Endodermal cell (in vitro differentiated cells): ENCODE measurements at places on chromosomes 7 and 10. TPM values are rescaled to one million over a fixed set of nuclear protein-coding genes. Genes with fewer than 3 reads are reported as not detected.
A peak's percentile ranks its signal among the peaks of the same experiment; 100 is the strongest.

GRCh38 chr7:70585071-70585470 lies 546.9 kb upstream of the GALNT17 start:
- peak; percentile 85 for DNase-seq

DNA sequence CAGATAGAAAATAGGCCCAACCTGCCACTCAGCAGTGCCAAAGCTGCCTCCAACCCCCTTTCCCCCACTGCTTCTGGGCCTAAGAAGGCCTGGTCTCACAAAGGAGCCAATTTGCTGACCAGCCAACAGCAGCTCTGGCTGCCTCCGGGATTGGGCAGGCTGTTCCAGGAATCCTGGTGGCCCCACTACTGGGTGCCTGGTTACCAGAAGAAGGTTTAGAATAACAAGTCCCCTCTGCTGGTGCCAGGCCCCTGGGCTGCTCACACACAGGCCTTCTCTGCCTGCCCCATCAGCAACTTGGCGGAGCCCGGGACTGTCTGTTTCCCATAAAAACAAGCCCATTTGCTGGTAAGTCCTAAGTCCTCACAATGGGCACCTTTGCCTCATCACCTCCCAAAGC lies 1.2 kb downstream of the PHKG1 start:
- DNase-seq, result no peak

DNA sequence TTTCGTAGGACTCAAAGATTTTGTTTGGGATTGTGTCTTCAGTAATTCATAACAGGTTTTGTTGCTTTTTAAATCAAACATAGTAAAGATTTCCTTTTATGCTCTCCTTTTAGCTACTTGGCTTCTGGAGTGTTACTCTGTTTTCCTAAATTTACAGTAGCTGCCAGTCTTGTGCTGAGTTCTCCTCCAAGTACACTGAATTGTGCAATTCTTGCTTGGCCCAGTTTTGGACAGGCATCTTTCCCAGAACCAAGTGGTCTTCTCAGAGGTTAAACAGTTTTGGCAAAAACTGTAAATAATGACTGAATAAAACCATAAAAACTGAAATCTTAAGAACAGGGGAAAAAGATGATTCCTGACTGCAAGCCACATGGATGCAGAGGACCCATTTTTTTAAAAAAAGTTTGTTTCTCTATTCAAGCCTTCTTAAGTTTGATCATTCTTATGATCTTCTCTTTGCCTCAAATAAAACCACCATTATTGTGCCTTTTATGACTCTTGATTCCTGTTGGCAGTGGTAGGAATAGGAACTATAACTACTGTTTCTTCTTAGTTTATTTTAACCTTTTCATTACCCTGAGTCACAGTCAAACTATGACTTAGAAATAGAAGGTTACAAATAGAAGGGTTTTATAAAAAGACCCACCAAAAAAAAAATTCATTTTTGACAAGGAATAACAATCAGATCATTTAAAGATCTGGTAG lies 88.0 kb downstream of the MDFIC start:
- DNase-seq, result no peak

GRCh38 chr7:82036146-82036886 lies 266.5 kb upstream of the HGF start:
- no peak for DNase-seq

GRCh38 chr7:106655703-106656498 lies 5.1 kb downstream of the CCDC71L start:
- DNase-seq, result no peak

GRCh38 chr7:158325530-158326381 lies 261.9 kb downstream of the PTPRN2 start:
- peak; percentile 98 for DNase-seq

DNA sequence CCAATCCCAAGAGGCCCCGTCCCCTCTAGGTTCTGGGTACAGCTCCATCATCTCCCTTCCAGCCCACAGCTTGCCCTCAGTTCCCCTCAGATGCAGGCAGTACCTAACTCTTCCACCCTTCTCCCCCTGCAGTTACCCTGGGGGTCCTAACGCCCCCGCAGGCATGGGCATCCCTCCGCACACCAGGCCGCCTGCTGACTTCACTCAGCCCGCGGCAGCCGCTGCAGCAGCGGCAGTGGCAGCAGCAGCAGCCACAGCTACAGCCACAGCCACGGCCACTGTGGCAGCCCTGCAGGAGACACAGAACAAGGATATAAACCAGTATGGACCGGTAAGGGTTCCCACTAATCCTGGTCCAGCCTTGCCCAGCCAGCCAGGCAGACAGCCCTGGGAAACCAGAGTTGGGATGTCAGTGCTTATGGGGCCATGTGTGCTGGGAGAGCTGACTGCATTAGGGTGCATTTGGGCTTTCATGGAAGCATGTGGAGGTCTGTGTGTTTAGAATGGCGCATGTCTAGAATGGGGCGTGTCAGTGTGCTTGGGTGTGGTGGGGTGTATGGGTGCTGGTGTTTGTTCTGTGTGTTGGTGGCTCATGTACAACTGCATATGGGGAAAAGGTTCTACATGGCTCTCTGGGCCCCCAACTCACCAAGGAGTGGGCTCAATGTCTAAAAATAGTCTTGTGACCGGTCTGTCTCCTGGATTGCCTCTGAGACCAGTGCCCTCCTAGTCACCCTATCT lies 55.1 kb upstream of the PPIF start:
- no peak for DNase-seq

GRCh38 chr10:63114031-63114814 lies 18.9 kb upstream of the NRBF2 start:
- DNase-seq, result no peak

DNA sequence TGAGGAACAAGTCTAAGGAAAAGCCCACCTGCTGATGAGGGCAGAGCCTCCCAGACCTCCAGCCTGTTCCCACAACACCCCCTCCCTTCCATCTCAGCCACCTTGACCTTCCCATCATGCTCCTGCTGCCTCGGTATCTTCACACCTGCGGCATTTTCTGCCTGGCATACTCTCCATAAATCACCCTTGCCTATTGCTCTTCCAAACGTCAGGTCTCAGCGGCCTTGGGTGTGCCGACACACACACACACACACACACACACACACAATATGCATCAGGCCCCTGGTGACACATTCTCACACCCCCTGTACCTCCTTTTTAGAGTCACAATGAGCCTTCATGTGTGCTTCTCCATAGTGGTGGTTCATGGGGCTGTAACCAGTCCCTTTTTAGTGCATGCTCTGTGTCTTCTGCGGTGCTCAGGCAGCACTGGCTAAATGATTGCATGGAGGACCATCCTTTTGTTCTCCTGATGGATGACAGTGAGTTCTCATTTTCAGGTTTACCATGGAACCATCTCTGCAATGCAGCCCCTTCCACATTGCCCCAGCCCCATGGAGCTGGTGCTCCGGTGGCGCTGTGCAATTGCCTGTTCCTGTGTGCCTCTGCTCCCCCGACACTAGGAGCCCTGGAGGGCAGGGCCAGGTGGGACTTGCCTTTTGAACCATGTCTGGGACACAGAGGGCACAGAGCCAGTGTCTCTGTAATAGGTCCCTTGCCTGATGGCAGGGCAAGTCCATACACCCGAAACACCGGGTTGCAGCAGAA lies 4.5 kb downstream of the ADIRF start:
- peak; percentile 45 for DNase-seq

C10orf53 gene
- total RNA-seq, result not detected in 3 replicates

OR2A5 gene
- total RNA-seq, result not detected in 3 replicates

GRCh38 chr7:108112683-108113082 lies 17.5 kb downstream of the LAMB4 start:
- no peak for DNase-seq

TMEM176B gene
- 0.31 and 0.38 TPM in 2 replicates for total RNA-seq

DNA sequence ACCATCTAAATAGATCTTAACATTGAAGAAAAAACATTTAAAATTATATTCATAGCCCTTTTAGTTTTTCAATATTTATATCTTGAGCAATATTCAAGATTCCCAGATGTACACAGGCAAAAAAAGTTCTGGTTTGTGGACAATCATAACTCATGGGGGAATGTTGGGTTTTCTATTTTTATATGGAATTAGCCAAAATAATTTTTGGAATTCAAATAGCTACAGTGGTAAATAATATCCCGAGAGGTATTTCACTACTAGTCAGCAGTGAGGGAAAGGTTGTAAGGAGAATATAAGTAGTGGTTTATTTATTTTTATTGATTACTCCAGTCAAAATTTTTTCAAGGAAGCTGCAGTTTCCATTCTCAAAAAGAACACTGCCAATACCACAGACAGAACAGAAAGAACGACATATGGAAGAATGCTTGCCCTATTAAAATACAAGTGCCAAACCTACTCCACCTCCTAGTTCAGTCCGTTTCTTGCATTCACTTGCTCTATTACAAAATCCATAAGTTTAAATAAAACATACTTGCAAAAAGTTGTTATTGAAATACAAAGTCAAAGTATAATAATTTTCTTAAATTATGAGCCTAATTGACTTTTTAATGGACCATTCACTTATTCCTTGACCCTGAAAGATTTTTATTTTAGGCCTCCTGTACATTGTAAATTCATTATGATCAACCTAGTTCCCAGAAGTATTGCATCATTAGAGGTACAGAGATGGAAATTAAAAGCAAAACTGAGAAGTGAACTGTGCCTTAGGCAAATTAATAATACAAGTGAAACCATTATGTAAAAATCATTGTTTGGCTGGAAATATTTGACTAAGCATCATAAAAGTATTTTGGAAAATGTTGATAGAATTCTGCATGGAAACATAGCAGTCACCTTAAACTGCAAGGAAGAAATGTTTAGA lies 533.2 kb downstream of the PARD3 start:
- no peak for DNase-seq

DNA sequence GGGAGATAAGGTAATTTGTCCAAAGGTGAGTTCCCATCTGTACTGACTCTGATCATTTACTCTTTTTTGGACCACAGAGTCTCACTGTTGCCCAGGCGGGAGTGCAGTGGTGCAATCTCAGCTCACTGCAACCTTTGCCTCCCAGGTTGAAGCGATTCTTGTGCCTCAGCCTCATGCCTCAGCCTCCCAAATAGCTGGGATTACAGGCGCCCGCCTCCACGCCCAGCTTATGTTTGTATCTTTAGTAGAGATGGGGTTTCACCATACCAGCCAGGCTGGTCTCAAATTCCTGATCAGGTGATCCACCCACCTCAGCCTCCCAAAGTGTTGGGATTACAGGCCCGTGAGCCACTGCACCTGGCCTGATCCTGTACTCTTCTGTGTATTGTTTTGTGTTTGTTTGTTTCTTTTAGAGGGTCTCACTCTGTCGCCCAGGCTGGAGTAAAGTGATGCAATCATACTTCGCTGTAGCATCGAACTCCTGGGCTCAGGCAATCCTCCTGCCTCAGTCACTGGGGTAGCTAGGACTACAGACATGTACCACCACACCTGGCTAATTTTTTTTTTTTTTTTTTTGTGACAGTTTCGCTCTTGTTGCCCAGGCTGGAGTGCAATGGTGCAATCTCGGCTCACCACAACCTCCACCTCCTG lies 2.4 kb downstream of the NOLC1 start:
- DNase-seq, result no peak

VWA2 gene
- 1.6 and 1.7 TPM in 2 replicates for total RNA-seq

DNA sequence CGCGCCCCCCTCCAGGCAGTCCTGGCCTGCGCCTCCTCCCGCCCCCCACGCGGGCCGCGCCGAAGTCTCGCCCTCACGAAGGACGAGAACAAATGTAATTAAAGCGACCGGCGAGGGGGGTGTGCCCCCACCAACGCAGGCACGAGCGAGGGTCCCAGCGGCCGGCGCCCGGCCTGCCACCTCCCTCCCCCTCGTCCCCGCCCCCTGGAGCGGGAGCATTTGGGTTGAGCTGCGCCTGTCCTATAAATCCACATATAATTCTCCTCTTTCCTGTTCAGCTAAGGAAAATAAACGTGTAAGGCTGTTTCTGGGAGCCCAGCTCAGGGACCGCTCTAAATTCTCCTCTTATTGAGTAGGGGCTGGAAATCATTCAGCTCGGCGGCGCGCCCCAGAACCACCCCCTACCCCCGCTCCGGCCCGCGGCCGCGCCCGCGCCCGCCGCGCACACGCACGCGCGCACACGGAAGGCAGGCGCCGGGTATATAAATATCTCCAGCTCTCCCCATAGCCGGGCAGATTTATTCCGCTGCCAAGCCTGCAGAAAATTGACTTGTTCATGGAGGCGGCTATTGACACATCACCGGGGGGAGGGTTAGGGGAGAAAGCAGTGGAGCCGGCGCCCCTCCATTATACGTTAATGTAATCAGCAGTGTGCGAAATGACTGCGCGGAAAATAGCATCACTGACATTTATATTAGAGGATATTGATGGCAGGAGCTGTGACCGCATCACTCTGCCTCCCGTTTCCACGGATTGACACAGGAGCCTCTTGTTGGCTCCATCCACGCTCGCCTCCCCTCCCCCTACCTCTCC lies 61.6 kb upstream of the BTRC start:
- DNase-seq, result peak; percentile 58

DNA sequence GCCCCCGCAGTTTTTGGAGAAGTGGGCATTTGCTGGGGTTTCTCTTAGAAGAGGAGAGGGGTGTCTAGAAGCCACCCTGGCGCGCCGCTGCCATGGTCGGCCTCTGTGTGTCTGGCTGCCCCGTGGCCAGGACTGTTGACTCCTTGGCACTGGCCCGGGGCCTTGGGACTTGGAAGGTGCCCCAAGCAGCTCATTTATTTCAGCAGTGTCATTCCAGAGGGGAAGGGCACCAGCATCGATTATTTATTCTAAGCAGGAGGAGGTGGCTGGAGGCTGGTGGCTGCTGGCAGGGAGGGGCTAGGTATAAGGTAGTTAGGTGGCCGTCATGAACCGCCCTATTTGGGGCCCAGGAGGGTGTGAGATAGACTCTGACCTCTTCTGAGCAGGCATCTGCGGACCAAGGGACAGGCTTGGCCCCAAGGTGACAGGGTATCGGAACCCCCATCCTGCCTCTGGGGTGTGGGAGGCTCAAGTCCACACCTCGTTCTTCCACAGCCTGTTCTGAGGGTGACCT lies 1.6 kb downstream of the GTF2IRD1 start:
- DNase-seq, result no peak

FKBP6 gene
- not detected in 2 replicates for total RNA-seq
